ENCODE measurements at places on chromosomes 1 and 21. TPM values are rescaled to one million over a fixed set of nuclear protein-coding genes. Genes with fewer than 3 reads are reported as not detected.

- H3K36me3 ChIP-seq = peaks cover 20% of the 10 kb centered on the region
- no peaks in the 10 kb centered on the region for H3K4me1 ChIP-seq
- no peak overlapping the region for H3K27ac ChIP-seq
- DNase-seq = no peak
- H3K27me3 ChIP-seq = no peaks in the 10 kb centered on the region
- no peak overlapping the region for H3K4me3 ChIP-seq
Observed at GRCh38 chr1:29052100-29052499, 71.6 kb downstream of the TMEM200B start.

GRCh38 chr1:230262867-230263567 lies 163.1 kb downstream of the PGBD5 start:
- no peaks in the 10 kb centered on the region for H3K27me3 ChIP-seq
- no peak overlapping the region for H3K4me3 ChIP-seq
- H3K4me1 ChIP-seq = no peaks in the 10 kb centered on the region
- no peak for DNase-seq
- no peak overlapping the region for H3K27ac ChIP-seq

GRCh38 chr1:56052041-56052440 lies 527.3 kb downstream of the PLPP3 start:
- H3K27me3 ChIP-seq = no peaks in the 10 kb centered on the region
- H3K4me3 ChIP-seq = no peak overlapping the region
- no peaks in the 10 kb centered on the region for H3K36me3 ChIP-seq
- H3K4me1 ChIP-seq = peaks cover 8% of the 10 kb centered on the region
- no peak overlapping the region for H3K27ac ChIP-seq

- H3K4me1 ChIP-seq = no peaks in the 10 kb centered on the region
- no peaks in the 10 kb centered on the region for H3K27me3 ChIP-seq
- H3K36me3 ChIP-seq = no peaks in the 10 kb centered on the region
- no peak overlapping the region for H3K27ac ChIP-seq
- no peak overlapping the region for H3K4me3 ChIP-seq
- peak; percentile 42 for DNase-seq
Observed at GRCh38 chr1:10195570-10195969, 14.8 kb upstream of the KIF1B start.

DNA sequence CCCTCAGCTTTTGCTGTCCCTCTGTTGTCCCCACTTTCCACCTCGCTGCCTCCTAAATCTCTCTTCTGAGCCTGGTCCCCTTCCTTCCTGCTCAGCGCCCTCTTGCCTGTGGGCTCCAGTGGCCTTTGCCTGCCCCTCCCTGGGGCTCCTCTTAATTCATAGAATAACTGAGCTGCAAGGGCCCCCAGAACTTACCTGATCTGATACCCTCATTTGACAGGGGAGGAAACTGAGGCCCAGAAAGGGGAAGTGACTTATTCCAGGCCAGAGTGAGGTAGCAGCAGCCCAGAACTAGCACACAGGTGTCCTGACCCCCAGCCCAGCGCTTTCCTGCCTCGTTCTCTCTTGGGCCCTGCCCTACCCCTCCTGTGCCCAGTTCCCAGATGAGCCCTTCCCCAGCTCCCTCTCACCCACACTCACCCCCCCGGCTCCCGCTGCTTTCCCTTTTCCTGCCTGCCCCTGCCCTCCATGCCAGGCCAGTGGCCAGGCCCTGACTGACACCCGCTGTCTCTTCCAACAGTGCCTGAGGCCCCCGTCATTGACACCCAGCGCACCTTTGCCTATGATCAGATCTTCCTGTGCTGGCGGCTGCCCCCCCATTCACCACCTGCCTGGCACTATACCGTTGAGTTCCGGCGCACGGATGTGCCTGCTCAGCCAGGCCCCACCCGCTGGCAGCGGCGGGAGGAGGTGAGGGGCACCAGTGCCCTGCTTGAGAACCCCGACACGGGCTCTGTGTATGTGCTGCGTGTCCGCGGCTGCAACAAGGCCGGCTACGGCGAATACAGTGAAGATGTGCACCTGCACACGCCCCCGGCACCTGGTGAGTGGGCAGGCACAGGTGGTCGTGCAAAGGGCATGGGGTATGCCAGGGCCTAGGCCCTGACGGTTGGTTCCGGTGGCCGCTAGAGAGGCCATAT lies 5.7 kb downstream of the TRIM46 start:
- H3K36me3 ChIP-seq = no peaks in the 10 kb centered on the region
- H3K27ac ChIP-seq = peak overlapping the region; percentile 76
- no peak overlapping the region for H3K4me3 ChIP-seq
- H3K4me1 ChIP-seq = peaks cover 13% of the 10 kb centered on the region
- DNase-seq = peak; percentile 82

DNA sequence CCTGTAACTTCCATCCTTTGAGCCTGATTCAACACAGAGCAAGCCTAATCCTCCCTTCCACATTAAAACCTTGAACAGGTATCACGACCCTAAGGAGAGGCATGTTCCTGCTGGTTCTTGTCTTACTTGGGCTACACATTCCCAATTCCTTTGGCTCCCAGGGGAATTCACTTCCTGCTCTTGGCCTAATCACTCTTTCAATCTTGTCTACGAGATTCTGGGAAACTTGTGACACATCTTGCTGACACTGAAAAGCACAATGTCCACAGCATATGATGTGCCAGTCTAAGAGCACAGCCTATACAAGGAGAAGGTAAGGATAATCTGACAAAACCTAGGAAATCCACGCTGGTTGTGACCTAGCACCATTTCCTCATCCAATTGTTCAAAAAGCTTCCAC lies 163.9 kb downstream of the GABPA start:
- peak overlapping the region; percentile 10 for H3K27ac ChIP-seq
- no peaks in the 10 kb centered on the region for H3K27me3 ChIP-seq
- peaks cover 10% of the 10 kb centered on the region for H3K4me1 ChIP-seq
- peaks cover 3% of the 10 kb centered on the region for H3K36me3 ChIP-seq

GRCh38 chr21:29481641-29482040 lies 182.9 kb downstream of the BACH1 start:
- no peak overlapping the region for H3K27ac ChIP-seq
- no peaks in the 10 kb centered on the region for H3K27me3 ChIP-seq
- no peak overlapping the region for H3K4me3 ChIP-seq
- H3K36me3 ChIP-seq = no peaks in the 10 kb centered on the region
- H3K4me1 ChIP-seq = peaks cover 2% of the 10 kb centered on the region

GRCh38 chr1:32549616-32550015 lies 10.4 kb downstream of the ZBTB8A start:
- peaks cover 3% of the 10 kb centered on the region for H3K36me3 ChIP-seq
- H3K4me1 ChIP-seq = peaks cover 14% of the 10 kb centered on the region

GRCh38 chr1:113253590-113253989 lies 136.7 kb upstream of the MAGI3 start:
- H3K4me3 ChIP-seq = no peak overlapping the region
- H3K27me3 ChIP-seq = no peaks in the 10 kb centered on the region
- DNase-seq = no peak

DNA sequence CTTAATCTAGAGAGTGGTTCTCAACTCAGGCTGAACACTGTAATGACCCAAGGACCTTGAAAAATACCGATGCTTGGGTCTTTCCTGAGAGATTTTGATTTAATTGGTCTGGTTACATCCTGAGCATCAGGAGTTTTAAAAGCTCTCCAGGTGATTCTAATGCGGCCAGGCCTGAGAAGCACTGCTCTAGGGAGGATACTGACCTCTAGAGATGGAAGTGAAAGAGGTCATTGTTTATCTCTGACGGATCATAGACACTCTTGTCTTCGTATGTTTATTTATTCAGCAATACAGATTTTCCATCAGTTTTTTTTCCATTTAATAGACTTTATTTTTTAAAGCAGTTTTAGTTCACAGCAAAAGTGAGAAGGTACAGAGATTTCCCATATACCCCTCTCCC lies 54.5 kb upstream of the IGSF5 start:
- H3K27me3 ChIP-seq = no peaks in the 10 kb centered on the region
- no peak overlapping the region for H3K4me3 ChIP-seq
- DNase-seq = no peak
- H3K27ac ChIP-seq = no peak overlapping the region
- H3K4me1 ChIP-seq = no peaks in the 10 kb centered on the region

DNA sequence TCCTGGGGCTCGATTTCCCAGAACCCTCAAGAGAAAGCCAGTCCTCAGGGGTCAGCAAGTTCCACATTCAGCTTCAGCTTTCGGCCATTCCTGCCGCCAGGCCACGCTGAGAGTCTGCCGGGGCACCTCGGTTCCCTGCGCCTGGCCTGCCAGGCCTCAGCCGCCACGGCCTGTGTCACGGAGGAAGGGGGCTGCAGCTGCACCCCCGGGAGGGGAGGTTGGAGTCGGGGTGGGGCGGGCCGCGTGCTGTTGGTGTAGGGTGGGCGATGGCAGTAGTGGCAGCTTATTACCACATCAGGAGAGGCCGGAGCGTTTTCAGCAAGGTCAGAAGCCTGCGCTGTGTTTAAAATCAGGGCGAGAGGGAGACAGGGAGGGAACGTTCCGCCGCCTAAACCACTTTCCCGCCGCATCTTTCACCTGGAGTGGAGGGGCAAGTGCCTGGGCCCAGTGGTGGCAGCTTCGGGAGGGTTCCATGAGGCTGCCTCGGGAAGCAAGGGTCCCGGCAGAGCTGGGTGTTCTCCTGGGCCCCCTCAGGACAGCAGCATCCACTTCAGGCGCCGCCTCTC lies 68.5 kb upstream of the TRAPPC10 start:
- H3K36me3 ChIP-seq = no peaks in the 10 kb centered on the region
- peak; percentile 74 for DNase-seq
- H3K4me3 ChIP-seq = no peak overlapping the region
- H3K27me3 ChIP-seq = no peaks in the 10 kb centered on the region
- H3K4me1 ChIP-seq = peaks cover 6% of the 10 kb centered on the region

DNA sequence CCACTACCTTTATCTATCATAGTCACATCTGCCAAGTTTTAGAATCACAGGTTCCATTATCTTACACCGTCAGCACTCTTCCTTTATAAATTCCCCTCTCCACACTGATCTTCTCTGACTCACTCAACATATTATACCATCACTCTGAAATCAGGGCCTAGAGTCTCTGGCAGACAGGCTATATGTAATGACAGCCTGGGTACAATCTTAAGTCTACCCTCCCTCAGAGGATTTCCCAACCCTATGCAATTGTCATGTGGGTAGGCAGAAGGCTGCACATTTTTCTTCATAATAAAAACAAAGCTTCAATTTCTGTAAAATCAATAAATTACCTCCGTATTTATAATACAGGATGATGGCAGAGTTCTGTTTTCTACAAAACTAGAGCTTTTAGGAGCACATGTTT lies 138.0 kb downstream of the RERE start:
- no peak overlapping the region for H3K4me3 ChIP-seq
- H3K4me1 ChIP-seq = peaks cover 33% of the 10 kb centered on the region
- no peak for DNase-seq
- H3K27ac ChIP-seq = peak overlapping the region; percentile 57
- H3K36me3 ChIP-seq = no peaks in the 10 kb centered on the region

- H3K4me3 ChIP-seq = peak overlapping the region; percentile 88
- H3K27me3 ChIP-seq = no peaks in the 10 kb centered on the region
- peaks cover 15% of the 10 kb centered on the region for H3K4me1 ChIP-seq
- DNase-seq = no peak
- peak overlapping the region; percentile 96 for H3K27ac ChIP-seq
Observed at GRCh38 chr21:15066123-15066575, 1.3 kb upstream of the NRIP1 start.

- H3K4me3 ChIP-seq = no peak overlapping the region
- H3K27ac ChIP-seq = no peak overlapping the region
Observed at GRCh38 chr1:207755846-207756693, 4.2 kb downstream of the CD46 start.

DNA sequence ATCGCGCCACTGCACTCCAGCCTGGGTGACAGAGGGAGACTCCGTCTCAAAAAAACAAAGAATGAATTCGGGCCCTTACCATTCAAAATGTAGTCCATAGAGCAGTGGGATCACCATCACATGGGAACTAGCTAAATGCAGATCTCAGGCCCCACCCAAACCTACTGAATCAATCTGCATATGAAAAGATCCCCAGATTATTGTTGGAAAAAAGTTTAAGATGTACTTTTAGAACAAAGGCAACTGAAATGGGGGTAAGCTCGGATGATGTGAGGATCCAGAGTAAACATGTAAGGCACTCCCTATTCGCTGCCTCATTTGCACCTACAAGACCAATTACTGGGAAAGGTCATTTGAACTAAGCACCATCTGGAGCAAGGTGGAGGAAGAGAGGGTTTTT lies 803 bp upstream of the FLAD1 start:
- peaks cover 2% of the 10 kb centered on the region for H3K36me3 ChIP-seq
- H3K27me3 ChIP-seq = no peaks in the 10 kb centered on the region
- no peak overlapping the region for H3K27ac ChIP-seq
- DNase-seq = no peak
- H3K4me1 ChIP-seq = peaks cover 16% of the 10 kb centered on the region

- DNase-seq = peak; percentile 9
- H3K27ac ChIP-seq = no peak overlapping the region
- H3K4me3 ChIP-seq = no peak overlapping the region
- no peaks in the 10 kb centered on the region for H3K36me3 ChIP-seq
- no peaks in the 10 kb centered on the region for H3K4me1 ChIP-seq
Observed at GRCh38 chr1:222546548-222547259, 1.2 kb downstream of the HHIPL2 start.

- H3K4me3 ChIP-seq = no peak overlapping the region
- peaks cover 60% of the 10 kb centered on the region for H3K4me1 ChIP-seq
- no peak for DNase-seq
- no peaks in the 10 kb centered on the region for H3K27me3 ChIP-seq
Observed at GRCh38 chr1:206699626-206700025, 14.9 kb downstream of the MAPKAPK2 start.

DNA sequence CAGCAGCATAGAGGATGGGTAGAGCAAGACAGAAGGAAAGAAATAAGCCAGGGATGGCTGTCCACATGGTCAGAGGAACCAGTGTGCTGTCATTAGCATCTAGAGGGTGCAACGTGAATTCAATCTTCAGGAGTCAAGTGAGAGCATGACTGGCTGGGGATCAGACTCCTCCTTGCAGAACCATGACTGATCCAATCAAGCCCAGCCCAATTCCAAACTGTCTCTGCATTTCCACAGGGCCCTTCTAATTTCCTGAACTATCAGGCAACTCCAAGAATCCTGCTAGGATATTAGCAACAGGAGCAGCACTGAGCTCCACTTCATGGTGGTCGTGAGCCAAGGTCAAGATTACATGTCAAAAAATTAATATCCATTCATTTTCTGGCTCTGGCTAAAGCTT lies 166.8 kb upstream of the CAMK1G start:
- no peak for DNase-seq
- no peaks in the 10 kb centered on the region for H3K36me3 ChIP-seq
- H3K4me1 ChIP-seq = no peaks in the 10 kb centered on the region
- H3K27me3 ChIP-seq = no peaks in the 10 kb centered on the region
- H3K4me3 ChIP-seq = no peak overlapping the region

Gene CD1B
- 0.26 TPM for total RNA-seq

Gene AMIGO1
- 1.0 TPM for total RNA-seq

Gene KCNK1
- total RNA-seq = 15.7 TPM

Gene LINGO4
- 0.74 TPM for total RNA-seq

Gene CLCN6
- 36.6 TPM for total RNA-seq

Gene PROK1
- total RNA-seq = not detected

Gene FALEC
- total RNA-seq = not detected

Gene RGS18
- total RNA-seq = 8.8 TPM

Gene LAPTM5
- 148 TPM for total RNA-seq

Gene BMP8A
- total RNA-seq = not detected

Gene SLC1A7
- 1.1 TPM for total RNA-seq

Gene SHISAL2A
- total RNA-seq = not detected

Measured in upper lobe of left lung (tissue), 6 donors.